Upper lobe of right lung (tissue), 1 donor: ENCODE measurements at places on chromosomes 4 and X. TPM values are rescaled to one million over a fixed set of nuclear protein-coding genes. Genes with fewer than 3 reads are reported as not detected.

The DNAAF6 gene
- not detected for total RNA-seq

The GLOD5 gene
- 2.6 TPM for total RNA-seq

DNA sequence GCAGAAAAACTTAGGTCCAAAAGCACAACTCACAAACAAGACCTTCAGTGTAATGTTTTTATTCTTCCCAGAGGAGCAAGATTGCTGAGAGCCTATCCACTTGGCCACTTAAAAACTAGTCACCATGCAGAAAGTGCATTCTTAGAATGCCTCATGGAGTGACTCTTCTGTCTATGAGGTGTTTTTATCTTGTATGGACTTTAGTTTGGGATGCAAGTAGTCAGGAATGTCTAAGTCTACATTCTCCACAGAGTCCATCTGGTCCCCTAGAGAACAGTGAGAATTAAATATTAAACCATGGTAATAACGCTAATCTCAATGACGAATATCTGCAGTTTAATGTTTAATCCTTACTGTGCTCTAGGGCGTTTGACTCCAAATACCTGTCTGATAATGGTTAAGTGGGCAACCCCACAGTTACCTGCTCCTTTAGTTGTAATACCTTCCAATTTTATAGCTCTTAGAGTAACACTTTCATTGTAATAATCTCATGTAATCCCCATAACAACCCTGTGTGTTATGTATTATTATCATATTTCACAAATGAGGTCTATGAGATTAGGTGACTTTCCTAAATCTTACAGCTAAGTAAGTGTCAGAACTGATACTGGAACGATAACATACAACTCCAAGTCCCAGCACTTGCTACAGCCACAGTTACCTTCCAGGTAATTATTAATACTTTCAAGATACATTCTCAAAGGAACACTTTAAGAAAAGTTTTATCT lies 235.6 kb upstream of the JADE1 start:
- H3K36me3 ChIP-seq, result no peaks in the 10 kb centered on the region
- no peak overlapping the region for H3K4me3 ChIP-seq
- peak overlapping the region; percentile 48 for H3K27ac ChIP-seq
- no peak for DNase-seq

- H3K4me3 ChIP-seq, result no peak overlapping the region
- no peak overlapping the region for H3K27ac ChIP-seq
- no peak for DNase-seq
- H3K27me3 ChIP-seq, result no peaks in the 10 kb centered on the region
- H3K4me1 ChIP-seq, result peaks cover 14% of the 10 kb centered on the region
These were observed 24.6 kb downstream of the TSC22D3 start for GRCh38 chrX:107750861-107751445.

- no peak overlapping the region for H3K4me3 ChIP-seq
- H3K27ac ChIP-seq, result no peak overlapping the region
- no peaks in the 10 kb centered on the region for H3K27me3 ChIP-seq
- no peak for DNase-seq
- no peaks in the 10 kb centered on the region for H3K36me3 ChIP-seq
These were observed 821.0 kb downstream of the C4orf33 start for GRCh38 chr4:129916991-129917390.

DNA sequence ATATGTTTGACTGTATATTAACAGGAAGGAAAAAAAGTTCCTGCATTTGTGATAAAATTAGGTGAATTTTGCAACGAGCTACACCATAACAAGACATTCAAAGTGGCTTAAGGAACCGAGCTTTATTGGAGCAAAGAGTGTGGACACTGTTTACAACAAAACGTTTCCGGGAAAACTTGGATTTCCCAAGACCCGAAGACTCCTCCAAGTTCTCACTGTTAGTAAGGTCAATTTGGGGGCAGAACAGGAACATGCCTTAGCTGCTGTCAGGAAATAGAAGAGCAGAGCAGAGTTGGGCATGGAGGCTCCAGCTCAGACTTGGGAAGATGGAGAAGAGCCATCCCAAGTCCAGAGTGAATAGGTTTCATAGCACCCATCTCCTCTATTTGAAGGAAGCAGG lies 16.5 kb downstream of the ADH6 start:
- peak overlapping the region; percentile 69 for H3K27ac ChIP-seq
- H3K4me1 ChIP-seq, result peaks cover 24% of the 10 kb centered on the region
- no peaks in the 10 kb centered on the region for H3K27me3 ChIP-seq
- no peak overlapping the region for H3K4me3 ChIP-seq

GRCh38 chr4:114780205-114780604 lies 181.6 kb downstream of the UGT8 start:
- H3K4me1 ChIP-seq, result no peaks in the 10 kb centered on the region
- DNase-seq, result no peak
- no peak overlapping the region for H3K27ac ChIP-seq
- H3K27me3 ChIP-seq, result no peaks in the 10 kb centered on the region
- H3K36me3 ChIP-seq, result no peaks in the 10 kb centered on the region

- no peaks in the 10 kb centered on the region for H3K4me1 ChIP-seq
- H3K27me3 ChIP-seq, result no peaks in the 10 kb centered on the region
- H3K36me3 ChIP-seq, result no peaks in the 10 kb centered on the region
These were observed 25.2 kb downstream of the FOXR2 start for GRCh38 chrX:55648434-55648833.
